ENCODE measurements at places on chromosomes 5 and 9.

DNA sequence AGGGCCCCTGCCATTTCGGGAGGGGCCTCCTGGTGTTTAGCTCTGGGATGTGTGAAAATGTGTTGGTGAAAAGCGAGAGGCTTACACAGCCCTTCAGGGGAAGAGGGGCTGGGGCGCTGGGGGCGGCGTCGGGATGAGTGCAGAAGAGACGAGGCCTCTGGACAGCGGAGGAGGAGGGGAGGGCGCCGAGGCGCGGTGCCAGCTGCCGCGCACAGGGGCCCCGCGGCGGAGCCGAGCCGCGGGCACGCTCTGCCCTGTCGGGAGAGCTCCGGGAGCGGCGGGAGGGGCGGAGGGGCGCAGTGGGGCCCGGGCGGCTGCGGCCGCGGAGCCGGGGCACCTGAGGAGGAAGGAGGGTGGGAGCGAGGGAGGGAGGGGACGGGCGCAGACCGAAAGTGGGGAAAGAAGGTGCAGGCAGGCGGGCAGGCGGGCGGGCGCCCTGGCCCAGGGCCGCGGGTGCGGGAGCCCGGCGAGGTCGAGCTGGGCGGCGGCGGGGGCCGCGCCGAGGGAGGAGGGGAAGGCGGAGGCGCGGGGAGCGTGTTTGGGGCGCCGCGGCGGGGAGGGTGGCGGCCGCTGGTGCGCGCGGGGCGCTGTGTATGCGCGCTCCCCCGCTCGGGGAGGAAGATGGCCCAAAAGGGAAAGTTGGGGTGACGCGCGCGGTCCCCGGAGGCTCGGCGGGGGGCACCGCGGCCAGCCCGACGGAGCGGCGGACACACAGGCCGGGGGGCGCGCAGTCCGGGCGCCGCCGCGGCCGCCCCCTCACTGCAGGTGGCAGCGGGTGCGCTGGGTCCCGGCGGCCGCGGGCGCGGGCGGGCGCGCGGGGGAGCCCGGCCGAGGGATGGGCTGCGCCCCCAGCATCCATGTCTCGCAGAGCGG, at the start of gene PDE8B:
PDE8B (plus strand) TSS at position 590 of the 873 bp plus-strand sequence; CDS start at position 836, 246 bp downstream.
- DNase-seq = no peak

DNA sequence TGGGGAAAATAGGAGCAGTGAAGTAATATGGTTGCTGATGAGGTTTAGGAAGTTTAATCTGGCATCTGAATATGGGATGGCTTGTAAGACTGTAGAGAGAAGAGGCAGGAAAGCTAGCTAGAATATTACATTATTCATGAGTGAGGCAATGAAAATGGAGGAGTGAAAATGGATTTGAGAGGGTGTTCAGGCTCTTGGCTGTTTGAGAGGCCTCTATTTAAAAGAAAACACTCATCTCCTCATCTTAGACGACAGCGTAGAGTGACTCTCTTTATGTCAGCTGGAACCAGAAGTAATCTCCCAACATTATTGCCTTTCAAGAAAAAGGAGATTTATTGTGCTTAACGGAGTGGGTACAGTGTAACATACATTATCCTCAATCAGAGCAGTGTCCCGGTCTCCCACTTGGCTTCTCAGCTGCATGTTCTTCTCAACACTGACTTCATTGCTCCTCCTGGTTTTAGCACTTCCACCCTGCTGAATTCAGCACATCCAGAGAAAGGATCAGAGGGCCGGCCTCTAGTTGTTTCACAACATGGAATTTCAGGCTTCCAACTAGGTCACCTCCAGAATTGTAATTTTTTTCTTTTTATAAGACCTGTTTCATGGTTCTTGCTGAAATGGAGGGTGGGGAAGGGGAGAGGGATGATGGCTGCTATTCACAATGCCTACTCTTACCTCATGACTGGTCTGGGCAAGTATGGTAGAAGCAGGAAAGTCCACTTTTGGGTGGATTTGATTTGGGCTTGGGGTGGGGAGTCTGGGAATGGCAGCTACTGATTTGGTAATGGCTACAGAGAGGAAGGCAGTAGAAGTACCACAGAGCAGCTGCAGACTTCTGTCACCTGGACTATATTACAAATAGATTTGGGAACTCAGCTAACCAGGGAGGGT, 52.9 kb upstream of the KIAA1958 start:
- no peak for DNase-seq

GRCh38 chr9:136249877-136250559, 4.4 kb upstream of the QSOX2 start:
- no peak for DNase-seq

GRCh38 chr5:32445831-32446614, 1.5 kb upstream of the ZFR start:
- DNase-seq = no peak

DNA sequence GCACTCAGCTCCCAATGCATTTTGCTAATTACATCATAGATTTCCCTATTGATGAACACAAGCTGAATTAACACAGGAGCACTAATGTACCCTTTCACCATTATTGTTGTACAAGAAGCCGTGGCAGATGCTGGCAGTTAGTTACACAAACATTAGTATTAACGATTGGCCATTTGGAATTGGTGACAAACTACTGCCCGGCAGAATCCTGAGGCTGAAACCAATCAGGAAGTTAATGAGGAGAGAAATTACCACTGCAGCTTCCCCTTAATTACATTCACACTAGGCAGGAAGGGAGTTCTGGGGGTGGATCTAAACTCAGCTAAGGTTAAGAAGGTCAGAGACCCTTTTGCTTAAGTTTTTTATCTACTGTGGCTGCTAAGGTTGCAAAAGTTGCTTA, 9.6 kb upstream of the DMRT3 start:
- DNase-seq = no peak

DNA sequence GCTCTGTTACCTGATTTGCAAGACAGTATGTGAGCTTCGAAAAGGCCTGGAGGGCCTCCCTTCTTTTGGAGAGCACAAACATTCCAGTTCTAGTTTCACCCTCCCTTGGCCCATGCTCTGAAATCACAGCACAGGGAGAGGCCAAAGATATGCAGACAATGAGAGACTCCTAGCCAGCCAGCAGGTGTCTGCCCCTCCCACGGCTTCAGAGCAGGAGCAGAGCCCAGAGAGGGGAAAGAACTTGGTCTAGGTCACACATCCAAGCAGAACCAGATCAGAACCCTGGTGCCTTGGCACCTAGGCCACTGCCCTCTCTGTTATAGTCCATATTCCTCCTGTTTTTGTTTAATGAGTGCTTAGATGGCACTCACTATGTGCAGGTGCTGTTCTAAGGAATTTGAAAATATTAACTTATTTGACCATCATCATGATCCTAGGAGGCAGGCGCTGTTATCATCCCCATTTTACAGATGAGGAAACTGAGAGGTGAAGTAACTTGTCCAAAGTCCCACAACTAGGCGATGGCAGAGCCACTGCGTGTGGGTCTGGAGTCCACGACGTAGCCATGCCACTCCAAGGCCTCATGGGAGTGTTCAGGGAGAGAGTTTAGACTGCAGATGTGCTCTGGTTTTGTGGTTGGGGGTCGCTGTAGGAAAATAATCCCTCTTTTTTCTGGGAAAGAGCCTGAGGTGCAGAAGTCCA, 27.2 kb downstream of the TMOD1 start:
- no peak for DNase-seq

GRCh38 chr5:612498-613424, 621 bp downstream of the CEP72 start:
- DNase-seq = peak; percentile 73

- DNase-seq = no peak
Measured at GRCh38 chr5:84433461-84433860, 48.8 kb upstream of the EDIL3 start.

DNA sequence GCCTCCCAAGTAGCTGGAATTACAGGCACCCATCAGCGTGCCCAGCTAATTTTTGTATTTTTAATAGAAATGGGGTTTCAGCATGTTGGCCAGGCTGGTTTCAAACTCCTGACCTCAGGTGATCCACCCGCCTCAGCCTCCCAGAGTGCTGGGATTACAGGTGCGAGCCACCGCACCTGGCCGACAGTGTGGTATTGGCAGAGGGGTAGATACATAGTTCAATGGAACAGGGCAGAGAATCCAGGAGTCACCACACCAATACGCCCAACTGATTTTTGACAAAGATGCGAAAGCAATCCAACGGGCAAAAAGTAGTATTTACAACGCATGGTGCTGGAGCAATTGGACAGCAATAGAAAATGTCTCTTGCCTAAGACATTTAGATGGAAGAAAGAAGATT, 164.0 kb upstream of the PPP1R26 start:
- DNase-seq = no peak

GRCh38 chr9:107404161-107404560, 85.4 kb downstream of the KLF4 start:
- no peak for DNase-seq

GRCh38 chr9:27413511-27414219, 110.4 kb upstream of the IFNK start:
- DNase-seq = no peak

DNA sequence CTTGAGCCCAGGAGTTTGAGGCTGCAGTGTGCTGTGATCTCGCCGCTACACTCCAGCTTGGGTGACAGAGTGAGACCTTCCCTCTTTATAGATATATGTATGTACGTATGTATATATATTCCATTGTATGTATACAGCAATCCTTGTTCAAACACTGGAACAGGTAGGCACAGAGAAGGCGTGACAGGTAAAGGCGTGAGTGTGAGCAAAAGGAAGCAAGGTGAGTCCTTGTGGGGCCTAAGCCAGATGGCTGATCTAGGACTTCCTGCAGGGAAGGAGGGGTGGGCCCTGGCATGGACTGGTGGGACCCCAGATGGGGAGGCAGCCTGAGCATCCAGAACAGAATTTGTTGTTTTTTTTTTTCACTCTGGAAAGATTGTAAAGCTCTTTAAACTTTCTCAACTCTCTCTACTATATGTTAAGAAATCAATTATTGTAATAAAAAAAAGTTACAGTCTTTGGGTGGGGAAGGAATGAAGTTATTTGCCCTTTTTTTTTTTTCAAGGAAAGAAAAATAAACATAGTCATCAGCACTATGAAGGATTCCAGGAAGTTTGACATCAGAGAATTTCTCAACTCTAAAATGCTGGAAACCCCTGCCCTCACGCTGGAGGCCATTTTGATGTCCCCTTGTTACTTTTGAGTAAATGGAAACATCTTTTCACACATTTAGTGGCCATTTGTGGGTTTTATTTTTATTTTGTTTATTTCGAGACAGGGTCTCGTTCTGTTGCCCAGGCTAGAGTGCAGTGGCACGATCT, 38.9 kb upstream of the STXBP1 start:
- no peak for DNase-seq

Measured in coronary artery (tissue), 2 donors.